ENCODE measurements at places on chromosomes 11 and 22.

- no peak for DNase-seq
These were observed 115.5 kb downstream of the UVRAG start for GRCh38 chr11:75930534-75930933.

DNA sequence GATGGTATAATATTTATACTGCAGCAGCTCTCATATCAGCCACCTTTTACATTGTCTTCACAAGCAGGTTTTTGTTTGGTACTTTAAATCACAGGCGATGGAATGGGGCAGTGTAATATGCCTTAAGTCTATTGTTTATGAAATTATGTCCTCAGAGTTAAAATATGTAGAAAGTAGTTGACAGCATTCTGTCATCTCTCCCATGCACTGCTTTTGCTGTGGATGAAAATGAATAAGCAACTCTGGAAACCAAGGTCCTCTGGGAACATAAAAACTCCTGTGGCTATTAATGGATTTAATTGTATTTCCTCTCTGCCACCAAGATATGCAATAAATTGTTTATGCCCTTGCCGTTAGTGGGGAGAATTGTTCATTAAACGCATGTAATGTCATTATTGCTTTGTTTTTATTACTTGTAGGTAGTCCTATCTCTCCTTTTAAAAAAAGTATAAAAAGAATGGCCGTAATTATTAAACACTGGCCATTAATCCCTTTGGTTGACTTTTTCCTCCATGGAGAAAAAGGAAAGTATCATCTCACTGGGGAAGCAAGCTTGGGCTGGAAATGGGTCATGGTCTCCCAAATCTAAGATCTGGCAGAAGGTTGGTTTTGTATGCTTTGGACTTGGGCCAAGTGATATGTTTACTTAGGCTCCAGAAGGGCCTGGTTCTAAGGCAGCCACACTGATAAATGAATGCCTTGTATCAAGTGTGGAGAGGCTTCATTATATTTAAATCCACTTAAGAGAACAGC lies 13.1 kb downstream of the PACS1 start:
- DNase-seq, result no peak

DNA sequence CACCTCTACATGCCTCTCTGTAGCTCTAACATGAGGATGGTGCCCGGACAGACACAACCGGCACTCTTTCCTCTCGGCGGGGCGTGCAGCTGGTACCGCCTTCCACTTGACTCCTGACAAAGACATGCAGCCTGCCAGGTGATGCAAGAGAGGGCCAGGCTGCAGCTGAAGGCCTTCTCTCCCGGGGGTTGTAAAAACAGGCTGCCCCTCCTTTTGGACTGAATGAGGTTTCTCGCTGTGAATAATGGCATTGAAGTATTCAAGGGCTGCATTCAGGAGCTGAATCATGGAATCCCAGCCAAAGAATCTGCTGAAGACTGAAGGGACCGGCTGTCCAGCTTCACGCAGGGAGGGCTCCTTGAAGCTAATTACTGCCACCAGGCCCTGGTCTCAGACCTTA lies 110.9 kb downstream of the GALNT18 start:
- no peak for DNase-seq

DNA sequence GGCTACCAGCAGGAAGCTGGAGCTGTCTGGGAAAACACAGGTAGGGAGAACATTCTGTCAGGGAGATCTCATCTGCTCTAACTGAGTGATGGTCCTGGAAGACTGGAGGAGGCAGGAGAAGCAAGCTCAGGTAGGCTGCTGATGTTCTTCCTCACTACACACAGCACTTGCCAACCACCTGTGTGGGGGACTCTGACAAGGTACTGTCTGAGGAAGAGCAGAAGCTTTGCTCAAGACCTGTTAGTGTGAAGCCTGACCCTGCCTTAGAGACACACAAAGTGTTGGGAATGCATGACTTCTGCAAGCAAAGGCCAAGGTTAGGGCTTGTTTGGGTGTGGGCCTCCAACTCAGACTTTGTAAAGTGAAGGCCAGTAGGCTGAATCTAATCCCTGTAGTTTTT lies 46.5 kb downstream of the CHST1 start:
- DNase-seq, result no peak

GRCh38 chr22:25232301-25232700 lies 12.9 kb downstream of the CRYBB2 start:
- no peak for DNase-seq

DNA sequence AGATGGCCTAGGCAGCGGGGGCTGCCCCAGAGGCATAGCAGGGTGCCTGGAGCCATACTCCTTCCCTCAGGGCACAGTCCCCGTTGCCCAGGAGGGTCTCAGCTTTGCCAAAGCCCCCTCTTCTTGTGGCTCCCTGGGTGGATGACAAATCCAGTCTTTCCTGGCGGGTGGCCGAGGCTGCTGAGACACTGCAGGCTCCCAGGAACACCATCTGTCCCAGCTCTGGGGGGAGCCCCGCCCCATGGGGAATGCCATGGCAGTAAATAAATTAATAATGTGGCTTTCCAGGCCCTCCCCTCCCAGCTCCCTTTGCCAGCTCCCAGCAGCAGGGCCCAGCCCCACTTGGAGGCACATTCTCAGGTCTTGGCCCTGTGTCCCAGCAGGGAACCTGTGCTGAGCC lies 45.0 kb downstream of the PDE2A start:
- no peak for DNase-seq

GRCh38 chr11:119179983-119180382 lies 5.3 kb upstream of the NHERF4 start:
- DNase-seq, result no peak
